ENCODE measurements at places on chromosomes 12 and 14.

DNA sequence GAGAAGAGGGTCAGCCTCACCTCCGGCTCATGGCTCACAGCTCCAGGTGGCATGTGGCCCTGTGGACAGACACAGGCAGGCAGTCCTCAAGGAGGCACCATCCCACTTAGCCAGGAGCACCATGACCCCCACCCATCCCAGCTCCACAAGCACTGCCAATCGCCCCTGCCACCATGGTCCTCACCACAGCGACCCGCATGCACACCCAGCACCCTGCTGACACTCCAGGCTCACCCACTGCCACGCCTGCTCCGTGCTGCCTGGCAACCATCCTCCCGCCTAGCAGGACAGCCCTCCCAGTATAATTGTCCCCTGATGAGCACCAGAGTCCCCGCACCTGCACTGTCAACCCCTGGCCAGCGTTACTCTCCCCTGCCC, 50.9 kb downstream of the TRPV4 start:
- DNase-seq, result no peak

GRCh38 chr14:102097441-102098135, 10.7 kb upstream of the HSP90AA1 start:
- no peak for DNase-seq

- no peak for DNase-seq
These were observed 90.7 kb upstream of the KRR1 start for GRCh38 chr12:75602106-75602505.

DNA sequence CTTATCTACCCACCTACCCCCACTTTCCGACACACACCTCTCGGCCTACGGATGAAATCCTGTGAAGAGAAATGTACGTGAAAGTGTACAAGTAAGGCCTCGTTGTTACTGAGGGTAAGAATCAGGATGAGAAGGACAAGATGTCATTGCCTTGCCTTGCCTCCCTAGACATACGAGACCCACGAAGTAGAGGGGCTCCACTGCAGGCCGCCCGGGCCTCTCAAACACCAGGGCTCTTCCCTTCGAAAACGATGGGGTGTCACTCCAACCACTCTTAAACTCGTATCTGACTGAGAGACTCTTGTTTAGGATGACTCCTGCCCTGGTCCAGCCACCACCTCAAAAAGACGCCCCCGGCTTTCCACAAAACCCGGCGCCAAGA, 498 bp downstream of the RACGAP1 start:
- DNase-seq, result no peak
